Esophagus muscularis mucosa (tissue), 4 donors: ENCODE measurements at places on chromosomes 2 and 18.

GRCh38 chr2:6068429-6068828 lies 376.2 kb downstream of the SOX11 start:
- DNase-seq: no peak

GRCh38 chr18:3666526-3667254 lies 216.7 kb downstream of the TGIF1 start:
- DNase-seq: no peak

DNA sequence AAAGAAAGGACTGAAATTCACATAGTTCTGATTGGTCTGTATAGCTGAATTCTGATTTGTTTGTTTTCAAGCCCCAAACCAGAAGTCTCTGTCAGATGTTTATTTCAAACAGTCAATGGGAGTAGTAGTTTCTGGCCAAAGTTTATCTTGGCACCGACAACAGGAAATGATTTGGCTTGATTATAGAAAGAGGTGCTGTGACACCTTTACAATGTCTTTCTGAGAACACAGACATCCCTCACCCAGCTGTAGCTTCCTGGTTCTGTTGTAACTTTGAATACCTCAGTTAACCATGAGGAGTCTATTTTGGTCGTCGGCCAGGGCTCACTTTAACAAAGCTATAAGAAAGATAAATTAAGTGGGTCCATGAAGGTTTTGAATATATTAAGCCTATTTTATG lies 545.0 kb upstream of the ZNF804A start:
- DNase-seq: no peak

DNA sequence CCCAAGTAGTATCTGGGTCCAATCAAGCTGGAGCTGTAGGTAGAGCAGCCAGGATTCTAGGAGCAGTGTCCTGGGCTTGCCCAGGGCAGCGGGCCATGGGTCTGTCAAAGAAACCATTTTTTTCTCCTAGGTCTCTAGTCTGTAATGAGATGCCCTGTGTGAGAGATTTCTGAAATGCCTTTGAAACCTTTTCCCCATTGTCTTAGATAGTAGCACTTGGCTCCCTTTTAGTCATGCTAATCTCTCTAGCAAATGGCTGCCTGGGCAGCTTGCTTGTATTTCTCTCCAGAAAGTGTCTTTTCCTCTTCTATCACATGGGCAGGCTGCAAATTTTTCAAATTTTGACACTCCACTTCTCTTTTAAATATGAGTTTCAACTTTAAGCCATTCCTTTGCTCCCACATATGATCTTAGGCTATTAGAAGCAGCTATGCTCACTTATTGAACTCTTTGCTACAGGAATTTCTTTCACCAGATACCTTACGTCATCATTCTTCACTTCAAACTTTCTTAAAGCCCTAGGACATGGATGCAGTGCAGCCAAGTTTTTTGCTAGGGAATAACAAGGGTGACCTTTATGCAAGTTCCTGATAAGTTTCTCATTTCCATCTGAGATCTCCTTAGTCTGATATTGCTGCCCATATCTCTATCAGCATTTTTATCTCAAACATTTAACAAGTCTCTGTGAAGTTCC lies 890.2 kb upstream of the VRK2 start:
- DNase-seq: no peak

GRCh38 chr2:106886916-106887758 lies 1.2 kb upstream of the ST6GAL2 start:
- no peak for DNase-seq

- no peak for DNase-seq
Measured at GRCh38 chr18:74892066-74892627, 294.5 kb downstream of the ZNF407 start.

DNA sequence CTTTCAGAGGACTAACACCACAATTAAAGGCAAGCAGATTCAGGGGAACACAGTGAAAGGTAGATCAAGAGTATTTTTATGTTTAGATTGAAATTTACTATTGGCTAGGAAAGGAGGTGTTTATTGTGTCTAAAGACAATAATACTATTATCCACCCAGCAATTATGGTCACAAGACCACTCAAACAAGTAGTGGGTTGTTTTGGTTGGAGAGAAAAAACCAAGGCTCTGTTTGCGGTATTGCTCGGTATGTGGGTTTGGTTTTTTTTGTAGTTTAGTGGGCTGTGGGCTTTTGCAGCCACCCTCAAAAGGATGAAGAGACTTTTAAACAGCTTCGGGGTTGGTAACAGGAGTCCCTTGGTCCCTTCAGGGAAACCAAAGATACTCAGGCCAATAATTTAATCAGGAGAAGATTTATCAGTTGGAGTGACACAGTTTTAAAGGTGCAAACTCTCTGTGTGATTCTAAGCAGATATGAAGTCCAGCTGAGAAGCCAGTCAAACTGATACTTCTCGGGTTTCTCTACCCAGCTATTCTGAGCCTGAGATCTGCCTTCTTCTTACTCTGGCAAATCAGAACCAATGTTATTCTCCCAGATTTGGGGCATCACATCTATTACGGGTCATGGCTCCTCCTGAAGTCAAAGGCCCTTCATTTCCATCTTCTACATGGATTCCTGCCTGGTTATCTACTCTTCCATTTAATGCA lies 55.3 kb downstream of the DCC start:
- no peak for DNase-seq

- DNase-seq: no peak
Measured at GRCh38 chr2:33372940-33373553, 103.4 kb upstream of the RASGRP3 start.
